ENCODE measurements at places on chromosomes 4 and X. TPM values are rescaled to one million over a fixed set of nuclear protein-coding genes. Genes with fewer than 3 reads are reported as not detected.

AKAP14 gene
- not detected for total RNA-seq

RAB33A gene
- 2.5 TPM for total RNA-seq

SLC4A4 gene
- 11.7 TPM for total RNA-seq

- no peak for DNase-seq
Measured at GRCh38 chrX:66051980-66052379, 12.1 kb upstream of the VSIG4 start.

H2BW1 gene
- not detected for total RNA-seq

DNA sequence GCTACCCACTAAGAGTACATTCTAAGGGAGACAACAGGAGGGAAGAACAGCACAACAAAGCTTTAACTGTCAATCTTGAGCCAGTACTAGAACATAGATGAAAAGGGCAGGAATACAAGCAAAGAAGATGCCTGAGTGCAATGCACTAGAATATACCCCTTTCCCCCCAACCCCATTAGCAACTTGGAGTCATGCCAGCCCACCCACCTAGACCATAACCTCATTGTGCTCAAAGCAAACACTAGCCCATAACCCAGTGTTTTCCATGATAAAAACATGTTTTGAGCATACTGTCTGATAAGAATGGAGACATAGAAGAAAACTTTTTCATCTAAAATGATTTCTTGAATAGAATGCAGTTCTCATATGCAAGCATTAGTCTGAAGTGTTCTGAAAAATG, 183.2 kb downstream of the RAP1GDS1 start:
- DNase-seq: no peak

- DNase-seq: no peak
Measured at GRCh38 chr4:151808542-151808941, 47.7 kb upstream of the GATB start.

GDPD2 gene
- total RNA-seq: 0.21 TPM
